Dermis blood vessel endothelial cell (primary cell): ENCODE measurements at places on chromosomes 11 and 22. TPM values are rescaled to one million over a fixed set of nuclear protein-coding genes. Genes with fewer than 3 reads are reported as not detected.

Gene TIMM8B
- total RNA-seq, result 43.8 and 54.6 TPM in 2 replicates

Gene CCDC179
- not detected in 2 replicates for total RNA-seq

Gene CRY2
- 8.2 and 11.6 TPM in 2 replicates for total RNA-seq

Gene SLC7A4
- not detected in 2 replicates for total RNA-seq

Gene MSANTD2
- 7.8 and 11.9 TPM in 2 replicates for total RNA-seq

Gene DGAT2
- total RNA-seq, result 0.68 and 2.1 TPM in 2 replicates

Gene NTM
- 0.09 and 0.51 TPM in 2 replicates for total RNA-seq

Gene ADM
- 308 and 569 TPM in 2 replicates for total RNA-seq

Gene GPHA2
- not detected in 2 replicates for total RNA-seq

Gene DDTL
- total RNA-seq, result 0.34 and 0.98 TPM in 2 replicates

Gene LSP1
- total RNA-seq, result 0.42 TPM in 1 of 2 replicates, not detected in the other

Gene MMP8
- not detected in 2 replicates for total RNA-seq

Gene SAA4
- not detected in 2 replicates for total RNA-seq

Gene RIBC2
- 0.34 and 1.3 TPM in 2 replicates for total RNA-seq

Gene OR52I2
- not detected in 2 replicates for total RNA-seq

Gene FAM118A
- total RNA-seq, result 14.2 and 28.6 TPM in 2 replicates

Gene GPR83
- total RNA-seq, result not detected in 2 replicates

Gene CASP1
- total RNA-seq, result 32.8 and 41.1 TPM in 2 replicates

Gene LRRC55
- 0.05 and 0.34 TPM in 2 replicates for total RNA-seq

Gene C11orf16
- total RNA-seq, result not detected in 2 replicates

Gene ANKK1
- total RNA-seq, result not detected in 2 replicates

Gene CYP2D6
- 0.09 and 0.68 TPM in 2 replicates for total RNA-seq

Gene PAMR1
- total RNA-seq, result 0.68 and 0.84 TPM in 2 replicates

Gene HEPHL1
- not detected in 2 replicates for total RNA-seq

Gene SAA1
- total RNA-seq, result 0.98 and 3.1 TPM in 2 replicates

Gene PHETA2
- 25.7 and 32.8 TPM in 2 replicates for total RNA-seq

Gene CSNK2A3
- total RNA-seq, result 4.3 and 7.1 TPM in 2 replicates

Gene ASRGL1
- 27.4 and 40.3 TPM in 2 replicates for total RNA-seq

Gene VSIG2
- 0.23 and 0.51 TPM in 2 replicates for total RNA-seq

Gene MCHR1
- total RNA-seq, result 0.09 TPM in 1 of 2 replicates, not detected in the other

Gene CRYBB2
- not detected in 2 replicates for total RNA-seq

Gene C22orf31
- total RNA-seq, result not detected in 2 replicates

Gene RIMBP3C
- total RNA-seq, result 0.09 and 0.17 TPM in 2 replicates

Gene MRGPRX4
- 0.19 and 0.51 TPM in 2 replicates for total RNA-seq

Gene OR5J2
- not detected in 2 replicates for total RNA-seq

Gene PHF5A
- 63.8 and 76.2 TPM in 2 replicates for total RNA-seq

Gene FZD4
- 185 and 214 TPM in 2 replicates for total RNA-seq

Gene OR56A5
- not detected in 2 replicates for total RNA-seq

Gene OR5P2
- not detected in 2 replicates for total RNA-seq

Gene TMEM109
- total RNA-seq, result 63.6 and 114 TPM in 2 replicates

Gene PSMD13
- 160 and 183 TPM in 2 replicates for total RNA-seq

Gene SOX10
- total RNA-seq, result not detected in 2 replicates

Gene PRG3
- not detected in 2 replicates for total RNA-seq

Gene VWA5A
- total RNA-seq, result 7.8 and 8.2 TPM in 2 replicates

Gene C11orf52
- 0.17 and 0.47 TPM in 2 replicates for total RNA-seq

Gene TH
- total RNA-seq, result not detected in 2 replicates

Gene ZNF74
- 19.7 and 21.3 TPM in 2 replicates for total RNA-seq

Gene FBXO3
- total RNA-seq, result 50.5 and 56.8 TPM in 2 replicates
